ENCODE measurements at places on chromosomes 11 and 22.

GRCh38 chr22:49014227-49015201, 813.2 kb downstream of the BRD1 start:
- DNase-seq = no peak

DNA sequence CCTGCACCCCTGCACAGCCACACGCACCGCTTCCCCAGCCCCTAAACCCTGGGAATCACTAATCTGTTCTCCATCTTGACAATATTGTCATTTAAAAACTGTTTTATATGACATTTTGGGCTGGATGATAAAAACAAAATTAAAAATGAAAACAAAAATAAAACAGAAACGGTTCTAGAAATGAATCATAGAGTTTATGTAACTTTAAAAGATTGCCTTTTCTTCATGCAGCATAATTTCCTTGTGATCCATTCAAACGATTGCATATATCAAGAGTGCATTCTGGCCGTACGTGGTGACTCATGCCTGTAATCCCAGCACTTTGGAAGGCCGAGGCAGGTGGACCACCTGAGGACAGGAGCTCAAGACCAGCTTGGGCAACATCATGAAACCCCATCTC, 6.6 kb upstream of the FAM118A start:
- no peak for DNase-seq

- DNase-seq = no peak
These were observed 71.1 kb upstream of the SLC25A18 start for GRCh38 chr22:17492247-17492646.

- DNase-seq = no peak
These were observed 5.9 kb downstream of the PHOX2A start for GRCh38 chr11:72238040-72238450.

- DNase-seq = no peak
These were observed 104.7 kb upstream of the OR4B1 start for GRCh38 chr11:48111891-48112290.

DNA sequence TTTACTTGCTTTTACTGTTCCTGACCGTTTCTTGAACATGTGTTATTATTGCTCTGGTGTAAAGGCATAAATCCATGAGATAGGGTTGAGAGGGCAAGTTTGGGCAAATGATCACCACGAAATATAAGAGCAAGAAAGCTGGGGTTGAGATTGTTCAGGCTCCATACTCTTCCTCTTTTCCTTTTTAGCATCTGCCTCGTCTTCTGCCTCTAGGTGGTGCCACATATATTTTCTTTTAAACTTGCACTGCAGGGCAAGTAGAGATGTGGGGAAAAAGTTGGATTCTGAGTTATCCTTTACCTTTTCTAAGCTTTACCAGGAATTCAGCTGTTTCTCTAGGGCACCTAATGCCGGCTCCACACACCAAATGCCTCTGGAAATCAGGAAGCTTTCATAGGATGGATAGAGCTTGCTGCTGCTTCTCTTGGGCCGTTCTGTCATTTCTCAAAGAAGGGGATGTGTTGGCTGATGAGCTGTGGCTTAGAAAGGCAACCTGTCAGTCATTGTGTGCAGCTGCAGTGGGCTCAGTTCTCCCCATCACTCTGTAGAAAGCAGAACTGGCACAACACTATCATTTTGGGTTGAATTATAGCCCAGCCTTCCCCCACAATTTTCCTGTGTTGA, 98.2 kb downstream of the LDLRAD3 start:
- no peak for DNase-seq

GRCh38 chr22:31753005-31753633, 700 bp upstream of the DEPDC5 start:
- no peak for DNase-seq

- DNase-seq = no peak
These were observed 44.4 kb downstream of the GDPD5 start for GRCh38 chr11:75481223-75481921.

DNA sequence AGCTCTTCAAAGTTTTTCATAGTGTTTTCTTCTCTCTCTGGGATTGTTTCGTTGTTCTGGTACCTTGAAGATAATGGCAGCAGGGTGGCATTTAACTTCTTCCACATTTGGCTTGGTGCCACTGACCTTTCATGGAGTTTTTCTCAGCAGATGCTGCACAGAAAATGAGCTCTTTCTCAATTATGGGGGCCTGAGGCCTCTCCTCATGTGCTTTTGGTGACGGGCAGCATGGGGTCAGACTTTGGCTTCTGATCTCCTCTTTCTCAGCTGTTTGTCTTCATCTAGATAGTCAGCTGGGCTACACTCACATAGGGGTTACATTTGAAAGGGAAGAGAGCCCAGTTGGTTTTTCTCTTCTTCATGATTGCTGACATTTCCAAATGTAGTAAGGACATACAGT, 76.3 kb downstream of the FAT3 start:
- DNase-seq = no peak

DNA sequence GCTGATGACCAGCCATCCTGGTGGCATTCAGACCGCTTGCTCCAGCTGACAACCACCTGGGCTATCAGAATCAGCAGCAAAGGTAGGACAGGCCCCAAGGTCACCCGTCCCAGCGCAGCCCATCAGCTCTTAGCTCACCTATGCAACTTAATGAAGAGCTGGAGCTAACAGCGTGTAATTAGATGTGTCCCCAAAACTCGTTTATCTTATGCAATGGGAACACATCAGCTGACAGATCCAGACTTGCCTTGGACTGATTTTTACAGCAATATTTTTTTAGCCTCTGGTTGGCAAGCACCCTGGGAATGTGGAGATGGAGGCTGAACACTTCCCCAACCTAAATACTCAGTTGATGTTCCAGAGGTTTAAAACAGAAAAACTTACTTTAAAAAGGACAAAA, 76.0 kb downstream of the PACSIN2 start:
- DNase-seq = no peak

GRCh38 chr11:32500001-32500400, 64.7 kb upstream of the WT1 start:
- no peak for DNase-seq

DNA sequence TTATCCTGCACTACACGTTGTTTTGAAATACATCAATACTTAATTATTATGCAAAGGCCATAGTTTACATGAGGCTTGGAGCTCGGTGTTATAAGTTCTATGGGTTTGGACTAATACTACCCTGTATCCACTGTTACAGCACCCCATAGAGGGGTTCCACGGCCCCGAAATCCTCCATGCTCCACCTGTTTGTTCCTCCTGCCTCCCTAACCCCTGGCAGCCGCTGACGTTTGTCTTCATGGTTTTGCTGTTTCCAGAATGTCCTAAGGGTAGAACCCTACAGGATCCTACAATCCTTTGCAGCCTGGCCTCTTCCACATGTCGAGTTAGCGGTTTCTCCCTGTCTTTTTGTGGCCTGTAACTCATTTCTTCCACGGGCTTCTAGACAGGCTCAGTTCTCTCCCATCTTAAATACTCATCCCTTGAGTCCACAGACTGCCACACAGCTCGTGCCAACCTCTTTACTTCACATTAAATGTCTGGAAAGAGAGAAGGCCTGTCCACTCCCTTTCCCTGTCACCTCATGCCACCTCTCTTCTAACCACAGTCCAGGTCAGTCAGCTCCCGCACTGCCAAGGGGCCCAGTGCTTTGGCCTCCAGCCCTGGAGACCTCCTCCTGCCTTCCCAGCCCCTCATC, 42.4 kb upstream of the TH start:
- no peak for DNase-seq
